ENCODE measurements at places on chromosomes 6 and 20.

GRCh38 chr6:35919085-35919826, 1.6 kb downstream of the SRPK1 start:
- DNase-seq, result no peak

GRCh38 chr6:79330704-79331103, 96.2 kb upstream of the HMGN3 start:
- no peak for DNase-seq

DNA sequence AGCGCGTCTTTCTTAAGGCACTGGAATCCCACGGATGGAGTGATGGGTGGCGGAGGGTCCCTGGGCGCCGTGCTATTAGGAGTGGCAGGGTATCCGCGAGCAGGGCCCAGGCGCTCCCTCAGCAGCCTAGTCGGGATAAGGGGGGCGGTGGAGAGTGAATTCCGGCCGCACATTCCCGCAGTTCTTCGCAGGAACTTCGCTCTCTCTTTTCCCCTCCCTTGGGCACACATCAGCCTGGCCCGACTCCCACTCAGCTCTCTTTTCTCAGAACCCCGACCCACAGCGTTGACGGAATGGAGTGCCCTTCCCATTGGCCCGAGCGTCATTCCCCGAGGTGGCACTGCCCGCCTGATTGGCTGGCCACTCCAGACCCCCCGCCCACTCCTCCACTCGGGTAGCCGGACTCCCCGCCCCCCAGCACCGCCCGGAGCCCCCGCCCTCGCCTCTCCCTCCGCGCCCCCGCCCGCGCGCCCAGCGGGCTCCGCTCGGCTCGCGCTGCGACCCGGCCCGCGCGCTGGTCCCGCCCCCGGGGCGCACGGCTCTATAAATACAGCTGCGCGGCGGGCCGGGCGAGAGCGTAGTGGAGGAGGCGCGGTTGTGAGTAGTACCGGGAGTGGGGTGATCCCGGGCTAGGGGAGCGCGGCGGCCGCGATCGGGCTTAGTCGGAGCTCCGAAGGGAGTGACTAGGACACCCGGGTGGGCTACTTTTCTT, at the start of gene ID4:
Gene ID4, plus strand, starts transcription at position 572 of the 712 bp plus-strand sequence. CDS start 385 bp downstream, outside the sequence.
- no peak for DNase-seq

- no peak for DNase-seq
Measured at GRCh38 chr20:20018366-20018765, 1.2 kb downstream of the NAA20 start.

- no peak for DNase-seq
Measured at GRCh38 chr6:123529843-123530242, 106.9 kb downstream of the TRDN start.

Data from CD4-positive, alpha-beta T cell treated with Interleukin-6 at 100 ng/mL for 8 hours (primary cell).